Lung (tissue), 17 donors: ENCODE measurements at places on chromosomes 6 and 20. TPM values are rescaled to one million over a fixed set of nuclear protein-coding genes. Genes with fewer than 3 reads are reported as not detected.

GRCh38 chr20:62719250-62719935 lies 10.8 kb downstream of the NTSR1 start:
- DNase-seq = no peak

Gene LRFN2
- total RNA-seq = 0.06 TPM

GRCh38 chr20:56865055-56865454 lies 235.9 kb downstream of the TFAP2C start:
- DNase-seq = peak; percentile 5

DNA sequence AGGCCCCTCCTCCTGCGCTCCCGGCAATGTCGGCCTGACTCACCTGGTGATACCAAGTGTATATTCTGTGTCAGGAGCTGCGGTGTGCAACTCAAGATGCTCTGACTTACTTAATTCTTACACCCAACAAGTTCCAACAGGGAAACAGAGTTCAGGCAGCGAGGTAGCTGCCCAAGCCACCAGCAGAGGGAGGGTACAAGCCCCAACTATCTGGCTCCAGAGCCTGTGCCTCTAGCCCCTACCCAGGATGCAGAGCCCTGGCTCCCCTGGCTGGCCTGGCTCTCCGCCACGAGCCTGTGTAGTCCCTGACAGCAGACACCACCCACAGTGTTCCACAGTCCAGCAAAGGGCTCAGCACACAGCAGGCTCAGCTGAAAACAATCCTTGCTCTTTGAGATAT lies 34.9 kb downstream of the C20orf203 start:
- DNase-seq = peak; percentile 45

GRCh38 chr6:138145402-138145801 lies 16.3 kb upstream of the ARFGEF3 start:
- no peak for DNase-seq

DNA sequence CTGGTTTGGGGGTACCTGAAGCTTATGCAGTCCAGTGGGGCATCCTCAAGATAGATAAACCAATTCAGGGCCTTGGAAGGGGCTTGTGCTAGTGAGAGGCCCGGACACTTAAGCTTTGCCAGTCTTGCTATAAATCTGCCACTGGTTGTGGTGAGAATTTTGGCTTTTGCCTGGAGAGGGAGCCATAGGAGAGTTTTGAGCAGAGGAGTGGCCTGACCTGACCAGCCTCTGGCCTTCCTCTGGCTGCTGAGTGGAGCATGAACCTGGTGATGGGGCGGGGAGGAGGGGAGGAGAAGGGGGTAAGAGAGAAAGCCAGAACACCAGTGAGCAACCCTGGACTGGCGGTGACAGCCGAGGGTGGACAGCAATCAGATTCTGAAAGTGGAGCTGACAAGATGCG lies 7.1 kb downstream of the TMEM74B start:
- no peak for DNase-seq

DNA sequence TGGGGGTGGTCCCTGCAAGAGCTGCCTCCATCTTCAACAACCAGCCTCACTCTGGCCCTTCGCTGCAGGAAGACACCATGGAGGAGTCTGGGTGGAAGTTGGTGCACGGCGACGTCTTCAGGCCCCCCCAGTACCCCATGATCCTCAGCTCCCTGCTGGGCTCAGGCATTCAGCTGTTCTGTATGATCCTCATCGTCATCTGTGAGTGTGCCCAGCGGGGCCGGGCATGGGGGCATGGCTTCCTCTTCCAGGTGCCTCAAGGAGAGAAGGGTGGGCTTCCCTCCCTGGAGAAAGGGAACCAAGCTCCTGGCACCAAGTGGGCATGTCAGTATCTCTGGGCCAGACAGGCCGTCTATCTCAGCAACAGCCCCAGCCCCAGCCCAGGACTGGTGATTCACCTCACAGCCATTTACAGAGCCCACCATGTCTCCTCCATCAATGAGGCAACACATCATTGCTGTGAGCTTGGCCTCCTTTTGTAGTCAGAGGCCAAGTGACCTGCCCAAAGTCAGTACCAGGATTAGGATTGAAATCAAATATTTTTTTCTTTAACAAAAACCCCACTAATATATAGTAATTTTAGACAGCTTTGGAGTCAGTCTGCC lies 40.2 kb downstream of the TM9SF4 start:
- no peak for DNase-seq

DNA sequence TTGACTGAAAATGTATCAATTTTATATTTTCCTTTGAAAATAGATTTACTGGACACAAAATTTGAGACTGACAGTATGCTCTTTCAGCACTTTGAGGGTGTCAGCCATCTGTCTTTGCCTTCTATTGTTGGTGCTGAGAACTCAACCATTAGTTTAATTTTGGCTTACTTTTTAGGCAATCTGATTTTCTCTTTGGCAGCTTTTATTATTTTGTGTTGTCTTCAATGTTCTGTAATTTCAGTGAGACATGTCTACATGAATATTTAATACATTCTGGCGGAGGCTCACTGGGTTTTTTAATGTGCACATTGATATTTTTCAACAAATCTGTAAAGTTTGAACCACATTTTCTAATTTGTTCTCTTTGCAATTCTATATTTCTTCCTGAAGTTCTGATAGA lies 648.6 kb downstream of the C6orf118 start:
- no peak for DNase-seq

- no peak for DNase-seq
Observed at GRCh38 chr6:44451803-44452695, 64.5 kb downstream of the CDC5L start.

DNA sequence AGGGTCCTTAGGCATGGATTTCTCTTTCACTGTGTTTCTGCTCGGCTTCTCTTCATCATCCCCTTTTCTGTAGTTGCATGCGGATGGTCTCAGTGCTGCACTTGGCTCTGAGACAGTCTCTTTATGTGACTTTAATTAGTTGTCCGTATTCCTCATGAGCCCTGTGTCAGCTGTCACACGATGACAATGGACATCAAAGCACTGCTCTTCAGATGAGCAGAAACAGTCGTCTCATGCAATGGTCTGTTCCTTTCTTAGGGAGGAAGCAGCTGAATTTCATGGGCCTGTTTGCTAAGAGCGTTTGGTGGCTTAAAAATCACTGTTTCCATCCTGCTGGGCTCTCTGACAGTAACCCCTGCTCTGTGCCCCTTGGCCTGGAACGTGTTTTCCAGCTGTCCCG lies 64.9 kb downstream of the SYTL3 start:
- DNase-seq = no peak

Gene OPN5
- 0.12 TPM for total RNA-seq

- DNase-seq = peak; percentile 89
Observed at GRCh38 chr6:26044140-26045064, 42.8 kb upstream of the HFE start.

DNA sequence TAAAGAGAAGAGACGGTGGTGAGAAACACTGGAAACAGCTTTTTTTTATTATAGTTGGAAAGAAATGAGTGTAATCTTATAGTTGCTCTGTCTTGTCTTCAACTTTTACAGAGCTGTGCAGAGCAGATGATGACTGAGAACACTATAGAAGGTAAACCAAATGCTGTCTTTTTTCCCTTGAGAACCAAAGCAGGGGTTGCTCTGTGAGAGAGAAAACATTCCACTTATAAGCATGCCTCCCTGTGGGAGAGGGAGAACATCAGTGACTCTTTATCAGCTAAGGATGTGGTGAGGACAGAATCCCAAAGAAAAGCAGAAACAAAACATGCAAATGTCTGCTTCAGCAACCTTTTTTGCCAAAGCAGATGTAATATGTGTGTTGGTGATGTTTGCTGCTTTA lies 179.3 kb upstream of the HDDC2 start:
- DNase-seq = no peak

- DNase-seq = peak; percentile 57
Observed at GRCh38 chr6:111789598-111789997, 83.7 kb downstream of the FYN start.

Gene EEF1A1
- total RNA-seq = 7,767 TPM

Gene TFAP2D
- total RNA-seq = not detected

DNA sequence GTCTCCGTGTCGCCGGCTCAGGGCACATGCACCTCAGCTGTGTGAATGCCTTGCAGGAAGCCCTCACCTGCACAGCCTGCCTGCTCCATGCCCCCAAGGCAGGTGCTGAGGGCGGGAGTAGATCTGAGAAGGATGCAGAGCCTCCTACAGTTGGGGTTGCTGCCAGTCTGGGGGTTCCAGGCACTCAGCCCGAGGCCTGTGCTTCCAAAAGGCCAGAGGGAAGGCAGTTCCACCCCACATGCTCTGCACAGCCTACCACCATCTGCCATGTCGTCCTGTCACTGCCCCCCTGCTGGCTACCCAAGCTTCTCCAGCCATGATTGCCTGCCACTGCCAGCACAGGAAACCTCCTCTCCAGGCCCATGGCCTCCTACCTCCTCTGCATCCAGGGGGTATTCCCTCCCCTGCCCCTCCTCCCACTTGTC lies 19.3 kb downstream of the ACSS1 start:
- no peak for DNase-seq
